ENCODE measurements at places on chromosomes 7 and 10.

- DNase-seq: no peak
These were observed 93.0 kb upstream of the SLC25A13 start for GRCh38 chr7:96414931-96415292.

DNA sequence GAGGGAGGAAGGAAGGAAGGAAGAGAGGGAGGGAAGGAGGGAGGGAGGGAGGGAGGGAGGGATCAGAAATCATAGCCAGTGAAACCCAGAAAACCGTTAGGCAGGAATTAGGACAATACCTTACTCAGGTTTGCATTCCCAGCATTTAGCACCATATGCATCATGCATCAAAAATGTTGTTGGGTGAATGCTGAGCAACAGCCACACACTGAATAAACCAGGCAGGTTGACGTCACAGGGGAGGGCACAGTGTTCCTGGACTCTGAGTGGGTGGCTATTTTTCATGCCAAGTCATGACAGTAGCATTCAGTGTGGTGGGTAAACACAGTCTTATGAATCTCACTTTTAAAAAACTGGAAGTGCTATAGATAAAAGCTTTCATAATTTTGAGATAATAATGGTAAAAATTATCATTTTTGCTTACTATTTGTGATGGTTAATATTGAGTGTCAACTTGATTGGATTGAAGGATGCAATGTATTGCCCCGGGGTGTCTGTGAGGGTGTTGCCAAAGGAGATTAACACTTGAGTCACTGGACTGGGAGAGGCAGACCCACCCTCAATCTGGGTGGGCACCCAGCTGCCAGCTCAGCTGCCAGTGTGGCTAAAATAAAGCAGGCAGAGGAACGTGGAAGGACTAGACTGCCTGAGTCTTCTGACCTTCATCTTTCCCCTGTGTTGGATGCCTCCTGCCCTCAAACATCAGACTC lies 199.1 kb upstream of the PRKCQ start:
- peak; percentile 98 for DNase-seq

- no peak for DNase-seq
These were observed 19.2 kb upstream of the PARD3 start for GRCh38 chr10:34834274-34834673.

DNA sequence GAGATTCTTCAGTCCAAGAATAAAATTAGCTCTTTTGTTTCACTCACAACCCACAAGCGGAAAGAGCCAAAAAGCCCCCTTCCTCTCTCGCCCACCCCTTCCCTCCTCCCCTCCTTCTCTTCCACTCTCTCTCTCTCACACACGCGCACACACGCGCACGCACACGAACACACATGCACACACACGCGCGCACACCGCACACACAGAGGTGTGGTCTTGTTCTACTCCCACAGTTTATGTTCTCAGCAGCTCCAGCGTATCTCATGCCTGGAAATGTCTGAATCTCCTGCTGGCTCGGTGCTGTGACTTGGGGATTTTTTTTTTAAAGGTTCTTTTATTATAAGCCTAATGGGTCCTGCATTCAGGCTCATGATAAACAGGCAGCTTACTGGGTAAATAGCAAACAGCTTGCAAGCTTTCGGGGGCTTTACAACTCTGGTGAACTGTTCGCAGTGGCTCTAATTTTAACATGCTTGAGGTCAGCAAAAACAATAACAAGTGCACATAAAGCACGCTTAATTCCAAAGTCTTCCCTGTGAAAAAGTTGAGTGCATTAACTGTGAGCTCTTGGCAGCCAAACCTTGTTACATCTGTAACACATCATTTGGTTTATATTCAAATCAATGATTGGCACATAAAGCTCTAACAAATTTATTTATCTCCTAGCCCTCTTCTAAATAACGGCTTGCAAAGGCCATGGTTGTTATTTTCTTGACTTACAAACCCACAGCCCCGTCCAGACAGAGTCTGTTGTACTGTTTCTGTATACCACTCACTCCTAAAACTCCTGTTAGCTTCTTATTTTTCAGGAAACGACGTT lies 424.1 kb upstream of the MGMT start:
- DNase-seq: no peak

- peak; percentile 59 for DNase-seq
These were observed 17.1 kb downstream of the STEAP4 start for GRCh38 chr7:88289564-88290025.

- no peak for DNase-seq
These were observed 32.3 kb downstream of the GARS1 start for GRCh38 chr7:30627026-30627425.

DNA sequence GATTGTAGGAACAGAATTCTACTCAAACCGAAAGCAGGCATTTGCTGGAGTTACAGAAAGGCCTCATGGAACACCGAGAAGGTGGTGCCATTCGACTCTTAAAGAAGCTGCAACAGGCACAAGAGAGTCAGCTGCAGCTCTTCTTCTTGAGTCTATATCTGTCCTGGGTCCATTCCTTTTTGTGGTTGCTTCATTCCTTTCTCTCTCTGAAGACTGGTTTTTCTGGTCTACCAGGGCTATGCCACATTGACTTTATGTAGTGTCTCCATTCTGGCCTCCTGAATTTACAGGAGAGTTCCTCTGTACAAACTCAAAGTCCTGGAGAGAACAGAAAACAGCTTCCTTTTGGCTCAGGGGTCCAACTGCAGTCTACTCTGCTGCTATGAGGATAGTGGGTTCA lies 132.8 kb downstream of the CFTR start:
- DNase-seq: no peak

GRCh38 chr10:77455561-77455960 lies 182.0 kb downstream of the KCNMA1 start:
- no peak for DNase-seq

DNA sequence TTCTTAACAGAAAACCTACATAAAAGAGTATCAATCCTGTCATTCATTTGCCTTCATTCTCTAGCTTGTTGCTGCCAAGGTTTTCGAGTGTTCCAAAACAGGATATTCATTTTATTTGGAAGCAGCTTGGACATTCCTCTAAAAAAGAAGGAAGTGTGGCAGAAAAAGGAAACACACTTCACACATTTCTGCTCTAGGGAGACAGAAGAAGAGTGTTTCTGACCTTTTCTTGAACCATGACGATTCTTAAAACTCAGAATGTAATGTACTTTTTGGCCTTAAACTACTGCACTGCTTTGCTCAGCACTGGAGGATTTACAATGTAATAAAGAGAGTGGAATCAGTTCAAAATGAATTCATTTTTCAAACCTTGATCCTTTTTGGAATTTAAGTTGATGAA lies 81.3 kb downstream of the SEMA3A start:
- no peak for DNase-seq

DNA sequence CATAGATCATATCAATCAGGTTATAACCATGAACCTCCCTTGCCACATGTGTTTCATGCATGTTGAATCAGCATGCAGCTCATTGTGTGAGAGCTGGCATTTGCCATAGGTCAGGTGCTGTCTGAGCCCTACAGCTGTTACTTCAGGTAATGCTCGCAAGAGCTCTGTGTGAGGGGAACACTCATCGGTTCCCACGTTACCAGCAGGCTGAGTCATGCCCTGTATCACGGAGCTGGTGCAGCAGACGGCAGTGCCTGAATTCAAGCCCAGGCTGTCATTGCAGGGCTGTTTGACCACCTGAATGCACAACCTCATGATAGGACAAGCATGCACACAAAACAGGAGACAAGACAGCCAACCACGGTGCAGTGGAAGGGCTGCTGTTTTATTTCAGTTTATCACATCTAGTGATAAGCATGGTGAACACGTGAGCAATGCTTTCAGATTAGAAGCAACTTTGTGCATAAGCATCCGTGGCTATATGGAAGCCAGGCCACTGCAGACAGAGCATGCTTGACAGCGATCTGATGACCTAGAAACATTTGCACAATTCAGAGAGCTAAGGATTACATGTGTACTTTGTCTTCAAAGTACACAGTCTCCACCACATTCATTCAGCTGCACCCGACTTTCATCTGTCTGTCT lies 56.4 kb upstream of the PFKP start:
- no peak for DNase-seq

- DNase-seq: no peak
These were observed 710 bp upstream of the C10orf105 start for GRCh38 chr10:71720288-71720687.

DNA sequence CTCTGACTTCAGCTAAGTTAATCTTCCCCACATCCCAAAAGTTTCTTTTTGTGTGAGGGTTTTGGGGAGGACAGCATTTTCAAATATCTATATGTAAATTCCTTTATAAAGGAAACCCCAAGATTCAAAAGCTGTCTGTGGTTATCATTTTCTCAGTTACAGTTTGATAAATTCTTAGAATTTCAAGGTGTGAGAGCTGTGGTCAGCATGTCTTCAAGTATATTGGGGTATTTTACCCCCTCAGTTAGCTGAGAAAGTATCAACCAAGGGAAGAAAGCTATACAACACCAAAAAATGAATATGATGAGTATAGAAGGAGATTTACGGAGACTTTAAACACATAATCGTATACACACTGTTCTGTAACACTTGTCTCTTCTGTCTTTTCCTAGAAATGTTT lies 109.2 kb downstream of the SND1 start:
- DNase-seq: no peak

- DNase-seq: no peak
These were observed 104.5 kb downstream of the GALNT17 start for GRCh38 chr7:71236230-71237105.

- DNase-seq: no peak
These were observed 155.1 kb upstream of the SEMA3D start for GRCh38 chr7:85341973-85342372.

- DNase-seq: peak; percentile 7
These were observed 29.6 kb upstream of the DKK1 start for GRCh38 chr10:52284416-52285013.

- no peak for DNase-seq
These were observed 57.9 kb upstream of the GTF2IRD1 start for GRCh38 chr7:74395745-74396311.

- no peak for DNase-seq
These were observed 204.5 kb upstream of the PLXDC2 start for GRCh38 chr10:19611775-19612174.

GRCh38 chr10:94546049-94546900 lies 687 bp downstream of the HELLS start:
- peak; percentile 39 for DNase-seq

GRCh38 chr10:91901784-91902677 lies 7.3 kb downstream of the FGFBP3 start:
- peak; percentile 70 for DNase-seq

GRCh38 chr7:137873979-137874777 lies 27.4 kb upstream of the DGKI start:
- DNase-seq: peak; percentile 90

DNA sequence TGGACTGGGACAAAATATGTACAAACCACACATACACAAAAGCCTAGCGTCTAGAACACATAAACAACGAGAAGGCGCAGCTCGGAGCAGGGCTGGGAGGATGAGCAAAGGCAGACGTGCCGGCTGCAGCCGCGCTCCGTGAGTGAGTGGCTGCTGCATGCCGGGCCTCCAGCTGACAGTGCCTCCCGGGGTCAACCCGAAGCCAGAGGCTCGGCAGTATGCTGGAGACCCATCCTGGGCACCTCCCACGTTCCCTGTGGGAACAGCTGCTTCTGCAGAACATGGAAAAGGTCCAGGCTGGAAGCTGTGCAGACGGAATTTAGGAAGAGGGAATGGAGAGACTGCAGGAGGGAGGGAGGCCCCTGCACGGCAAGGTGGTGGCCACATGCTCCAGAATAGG lies 3.6 kb upstream of the GPR146 start:
- DNase-seq: peak; percentile 5

DNA sequence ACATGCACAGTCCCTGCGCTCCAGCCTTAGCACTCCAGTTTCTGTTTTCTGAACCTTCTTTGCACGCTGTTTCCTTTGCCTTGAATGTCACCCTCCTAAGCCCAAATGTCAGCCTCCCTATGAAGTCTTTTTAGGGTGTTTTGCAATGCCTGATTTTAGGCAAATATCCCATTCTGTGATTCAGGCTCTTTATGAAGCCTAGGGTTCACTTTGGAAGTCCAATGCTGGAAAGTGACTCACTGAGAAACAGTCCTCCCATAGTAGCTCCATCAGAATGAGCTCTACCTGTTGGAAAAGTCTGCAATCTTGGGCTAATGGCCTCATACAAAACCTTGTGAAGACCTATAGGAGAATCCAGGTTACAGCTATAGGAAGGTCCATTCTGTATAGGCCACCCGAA lies 5.3 kb downstream of the LAMB4 start:
- DNase-seq: no peak

DNA sequence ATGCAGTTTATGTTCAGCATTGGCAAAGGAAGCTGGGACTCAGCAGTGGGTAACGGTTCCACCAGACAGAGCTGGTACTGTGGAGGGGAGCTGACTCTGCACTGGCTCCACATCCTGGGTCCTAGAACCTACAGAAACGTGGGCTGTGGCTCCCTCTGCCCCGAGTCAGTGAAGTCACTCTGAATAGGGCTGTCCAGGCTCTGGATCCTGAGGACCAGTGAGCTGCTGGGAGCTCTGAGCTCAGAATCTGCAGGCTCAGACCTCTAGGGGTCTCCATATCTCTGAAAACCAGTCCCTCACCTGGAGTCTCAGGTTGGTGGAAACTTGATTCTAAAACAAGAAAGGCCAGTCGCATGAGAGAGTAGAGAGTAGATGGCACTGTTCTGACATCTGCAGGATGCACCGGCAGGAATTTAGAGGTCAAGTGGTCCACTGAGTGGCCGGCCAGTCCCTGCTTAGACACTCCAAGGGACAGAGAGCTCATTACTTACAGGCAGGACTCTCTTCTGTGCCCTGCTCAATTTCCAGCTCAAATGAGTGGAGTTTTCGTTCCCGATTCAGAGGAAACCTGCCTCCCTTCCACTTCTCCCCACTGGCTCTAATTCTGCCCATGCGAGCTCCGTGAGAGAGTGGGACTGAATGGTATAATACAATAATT lies 18.6 kb downstream of the NPFFR1 start:
- DNase-seq: peak; percentile 14

- DNase-seq: no peak
These were observed 68.7 kb upstream of the NPTX2 start for GRCh38 chr7:98548370-98548769.

- peak; percentile 62 for DNase-seq
These were observed 73.7 kb upstream of the SKAP2 start for GRCh38 chr7:26937939-26938623.

DNA sequence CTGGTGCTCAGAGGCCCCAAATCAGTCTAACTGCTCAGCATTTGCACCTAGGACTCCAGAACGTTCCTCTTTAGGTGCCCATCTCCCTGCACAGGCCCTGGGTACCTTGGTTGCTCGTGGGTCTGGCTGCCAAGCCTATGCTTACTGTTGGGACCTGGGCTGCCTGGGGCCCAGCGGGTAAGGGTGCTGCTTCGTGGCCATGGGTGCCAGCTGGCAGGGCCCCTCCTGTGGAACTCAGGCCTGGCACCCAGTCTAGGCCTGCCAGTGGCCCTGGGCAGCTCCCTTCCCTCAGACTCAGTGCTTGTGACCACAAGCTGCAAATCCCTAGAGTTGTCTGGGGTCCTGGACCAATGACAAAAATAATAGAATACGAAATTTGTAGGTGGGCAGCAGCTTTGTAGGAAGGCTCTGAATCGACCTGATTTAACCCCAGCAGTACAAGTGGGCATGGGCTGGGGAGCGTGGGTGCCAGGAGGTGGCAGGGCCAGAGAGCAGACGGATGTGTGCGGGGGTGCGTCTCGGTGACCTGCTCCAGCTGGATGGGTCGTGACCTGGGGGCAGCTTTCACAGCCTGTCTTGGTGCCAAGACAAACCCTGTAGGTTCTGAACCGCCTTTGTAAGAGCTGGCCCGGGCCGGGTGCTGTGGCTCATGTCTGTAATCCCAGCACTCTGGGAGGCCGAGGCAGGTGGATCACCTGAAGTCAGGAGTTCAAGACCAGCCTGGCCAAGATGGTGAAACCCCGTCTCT lies 69.7 kb downstream of the MKI67 start:
- no peak for DNase-seq

- DNase-seq: no peak
These were observed 244.6 kb upstream of the GRB10 start for GRCh38 chr7:51027106-51027934.
